CD4-positive, CD25-positive, alpha-beta regulatory T cell (primary cell): ENCODE measurements at places on chromosomes 1 and 21.

DNA sequence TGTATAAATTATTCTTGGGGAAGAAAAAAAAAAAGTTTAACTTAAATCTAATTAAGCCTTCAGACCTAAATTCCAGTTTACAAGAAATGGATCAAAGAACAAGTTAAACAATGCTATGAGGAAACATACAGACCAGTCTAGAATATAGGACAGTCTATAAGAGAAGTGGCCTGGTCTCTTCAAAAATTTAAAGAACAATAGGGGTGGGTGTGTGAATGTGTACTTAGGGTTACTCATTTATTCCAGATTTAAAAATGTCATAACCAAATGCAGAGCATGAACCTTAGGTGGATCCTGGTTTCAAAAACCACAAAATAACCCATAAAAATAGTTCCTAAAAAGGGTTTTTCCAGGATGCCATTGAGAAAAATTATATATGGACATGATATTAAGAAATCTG, 21.8 kb upstream of the SYNJ1 start:
- no peak for DNase-seq

DNA sequence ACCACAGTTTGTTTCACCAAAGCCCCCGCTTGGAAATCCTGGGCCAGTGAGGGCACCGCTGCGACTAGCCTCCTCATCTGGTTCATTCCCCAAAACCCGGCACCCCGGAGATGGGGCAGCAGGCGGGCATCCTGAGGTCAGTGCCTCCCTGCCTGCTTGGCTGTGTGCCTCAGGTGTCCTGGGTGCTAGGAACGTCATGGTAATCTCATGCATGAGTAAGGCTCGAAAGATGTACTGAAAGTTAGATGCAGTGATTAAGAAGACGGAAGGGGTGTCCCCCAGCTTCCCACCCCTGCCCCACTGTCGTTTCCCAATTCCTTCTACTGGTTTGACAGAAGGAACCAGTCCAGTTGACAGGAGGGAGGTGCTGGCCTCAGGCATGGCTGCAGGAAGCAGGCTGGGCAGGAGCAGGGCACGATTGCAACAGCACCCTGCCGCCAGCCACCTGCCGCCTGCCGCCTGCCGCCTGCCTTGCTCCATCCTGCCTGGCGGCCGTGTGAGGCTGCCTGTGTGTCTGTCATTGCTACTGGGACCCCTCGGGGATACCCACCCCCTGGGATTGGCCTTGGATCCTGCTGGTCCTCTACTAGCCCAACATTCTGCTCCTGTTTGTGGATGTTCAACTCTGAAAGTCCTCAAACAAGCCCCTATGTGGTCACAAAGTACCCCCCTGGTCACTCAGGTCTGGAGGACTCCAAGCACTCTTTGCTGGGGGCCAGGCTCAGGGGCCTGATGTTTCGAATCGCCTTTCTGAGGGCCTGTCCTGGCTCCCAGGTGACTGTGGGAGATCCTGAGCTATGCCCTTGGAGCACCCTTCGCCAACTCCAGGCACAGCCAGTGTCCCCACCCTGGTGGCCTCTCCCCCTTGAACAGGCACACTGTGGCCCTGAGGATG, 73.0 kb upstream of the IFFO2 start:
- DNase-seq = no peak

DNA sequence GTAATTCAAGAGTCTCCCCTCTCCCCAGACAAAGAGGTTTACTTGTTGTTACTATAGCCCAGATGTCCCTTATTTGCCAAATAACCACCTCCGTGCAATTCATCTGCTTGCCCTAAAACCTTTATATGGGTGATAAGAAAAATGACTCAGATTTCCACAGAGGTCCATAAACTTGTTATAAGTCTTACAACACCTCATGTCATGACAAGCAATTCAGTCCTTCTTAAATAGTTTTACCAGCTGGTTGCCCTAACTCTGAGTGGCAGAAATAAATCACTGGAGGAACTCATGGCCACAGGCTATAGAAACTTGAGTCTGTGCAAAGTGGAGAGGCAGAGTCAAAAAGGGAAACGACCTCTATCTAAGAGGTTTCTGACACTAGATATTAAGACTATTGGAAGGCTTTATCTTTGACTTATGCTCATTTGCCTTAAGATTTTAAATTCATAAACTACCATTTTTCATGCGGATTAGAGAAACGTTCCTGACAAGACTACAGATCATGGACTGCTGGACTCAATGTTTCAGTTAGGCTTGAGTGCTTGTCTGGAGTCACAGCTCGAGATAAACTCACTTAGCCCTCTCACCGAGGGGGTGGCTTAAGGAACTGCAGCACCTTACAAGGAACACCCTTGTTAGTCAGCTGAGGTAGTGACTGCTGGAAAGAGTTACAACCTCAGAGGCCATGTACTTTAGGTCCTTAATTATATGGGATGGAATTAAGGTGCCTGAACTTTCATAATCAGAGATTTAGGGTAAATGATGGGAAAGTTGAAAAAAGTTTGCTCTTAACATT, 662.5 kb upstream of the USP24 start:
- no peak for DNase-seq

GRCh38 chr21:34157521-34157920, 84.1 kb downstream of the MRPS6 start:
- no peak for DNase-seq

- no peak for DNase-seq
These were observed 2010.5 kb downstream of the NCAM2 start for GRCh38 chr21:23008601-23009202.

DNA sequence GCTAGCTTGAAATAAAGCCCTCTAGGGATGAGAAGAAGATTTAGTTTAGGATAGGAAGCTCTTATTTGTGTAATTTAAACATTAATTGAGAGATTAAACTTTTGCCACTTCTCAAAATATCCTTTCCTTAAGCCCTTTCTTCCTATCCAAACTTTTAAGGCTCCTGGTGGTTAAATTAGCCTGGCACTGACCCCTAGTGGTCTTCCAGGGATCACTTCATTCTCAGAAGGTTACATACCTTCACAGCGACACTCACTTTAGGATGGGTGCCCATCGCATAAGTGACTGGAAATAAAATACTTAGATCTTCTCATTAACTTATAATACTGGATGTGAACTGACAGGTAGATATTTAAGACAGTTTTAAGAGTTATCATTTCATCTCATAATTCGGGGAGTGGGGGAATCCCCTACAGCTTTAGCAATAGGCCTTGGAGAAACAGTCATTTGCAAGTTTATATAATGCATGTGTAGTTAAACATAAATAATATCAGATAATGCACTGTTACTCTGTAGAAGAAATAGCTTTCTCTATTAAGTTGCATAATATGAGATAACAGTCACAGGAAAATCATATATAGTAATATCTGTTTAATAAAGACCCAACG, 7.4 kb downstream of the LHX9 start:
- DNase-seq = peak; percentile 62

- DNase-seq = no peak
These were observed 56.3 kb downstream of the UMODL1 start for GRCh38 chr21:42127164-42128150.

DNA sequence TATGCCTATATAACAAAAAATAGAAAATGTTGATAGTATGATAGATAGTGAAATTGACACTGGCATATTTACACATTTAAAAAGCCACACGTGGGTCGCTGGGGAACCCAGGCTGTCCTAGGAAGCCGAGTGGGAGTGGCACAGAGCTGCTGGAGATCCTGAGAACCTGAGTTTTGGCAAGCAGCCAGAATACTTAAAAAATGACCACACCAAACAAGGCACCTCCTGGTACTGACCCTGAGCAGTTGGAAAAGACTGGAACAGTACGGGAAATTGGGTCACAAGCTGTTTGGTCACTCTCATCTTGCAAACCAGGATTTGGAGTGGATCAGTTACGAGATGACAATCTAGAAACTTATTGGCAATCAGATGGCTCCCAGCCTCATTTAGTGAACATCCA, 111.5 kb downstream of the ZFYVE9 start:
- no peak for DNase-seq

- no peak for DNase-seq
These were observed 55.9 kb upstream of the PROX1 start for GRCh38 chr1:213931836-213932235.

DNA sequence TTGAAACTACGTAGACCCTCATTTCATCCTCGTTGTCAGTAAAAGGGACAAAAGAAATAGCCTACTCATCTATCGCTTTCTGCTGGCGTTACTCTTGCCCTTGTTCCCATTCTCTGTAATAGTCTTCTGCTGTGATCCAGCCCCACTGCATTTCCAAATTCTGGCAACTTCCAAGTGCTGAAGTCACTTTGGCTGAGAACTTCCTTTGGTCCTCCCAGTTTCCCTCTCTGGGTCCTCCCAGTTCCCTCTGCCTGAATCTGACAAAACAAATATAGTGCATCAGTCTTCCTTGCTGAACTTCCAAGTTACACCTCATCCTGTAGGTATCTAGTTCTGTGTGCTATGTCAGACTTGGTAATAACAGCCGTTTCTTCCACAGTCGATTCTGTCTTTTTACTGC, 47.0 kb upstream of the PLA2G4A start:
- no peak for DNase-seq

DNA sequence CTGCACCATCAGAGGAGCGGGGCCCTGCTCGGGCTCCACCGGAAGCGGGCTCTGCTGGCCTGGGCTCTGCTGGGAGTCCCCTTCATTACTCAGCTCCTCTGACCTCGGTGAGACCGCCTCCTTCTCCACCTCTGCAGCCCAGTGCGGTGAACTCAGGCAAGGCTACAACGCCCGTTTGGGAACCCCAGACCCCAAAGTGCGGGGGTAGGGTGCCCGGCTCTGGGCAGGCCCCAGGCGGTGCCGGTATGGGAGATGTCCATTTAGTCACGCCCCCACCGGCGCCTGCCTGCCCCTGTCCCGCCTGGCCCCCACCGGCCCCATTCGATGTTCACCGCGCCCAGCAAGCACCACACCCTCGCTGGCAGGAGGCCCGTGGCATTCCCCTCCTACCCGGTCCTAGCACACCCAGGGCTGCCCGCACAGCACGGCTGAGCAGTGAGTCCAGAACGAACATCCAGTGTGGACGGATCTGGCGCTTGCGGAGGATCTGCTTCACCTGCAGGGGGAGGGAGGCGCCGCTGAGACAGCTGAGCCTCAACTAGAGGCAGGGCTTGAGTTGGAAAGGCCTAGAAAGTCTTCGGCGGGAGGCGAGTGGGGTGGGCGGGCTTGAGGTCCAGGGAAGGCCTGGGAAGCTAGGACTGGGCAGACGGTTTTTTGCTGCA, 10.0 kb downstream of the MAP3K6 start:
- peak; percentile 31 for DNase-seq
